ENCODE measurements at places on chromosomes 11 and 22.

DNA sequence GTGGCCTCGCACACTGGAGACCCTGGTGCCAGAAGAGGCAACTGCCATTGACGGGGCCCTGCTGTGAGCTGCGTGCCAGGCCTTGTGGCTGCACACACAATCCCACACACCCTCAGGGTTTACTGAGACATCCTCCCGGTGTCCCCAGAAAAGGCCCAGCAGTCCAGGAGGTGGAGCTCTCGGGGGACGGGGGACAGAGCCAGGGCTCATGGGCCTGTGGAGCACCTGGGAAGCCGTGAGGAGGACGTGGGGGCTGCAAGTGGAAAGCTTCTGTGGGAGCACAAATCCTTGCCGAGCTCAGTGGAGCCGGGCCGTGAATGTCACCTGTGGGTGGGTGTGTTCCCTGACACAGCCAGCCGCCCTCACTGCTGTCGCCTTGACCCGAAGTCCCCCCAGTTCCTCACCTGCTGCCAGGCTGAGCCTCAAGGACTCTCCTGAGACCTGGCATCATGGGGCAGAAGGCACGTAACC is 609.7 kb downstream of the TBC1D22A start:
- DNase-seq: no peak

DNA sequence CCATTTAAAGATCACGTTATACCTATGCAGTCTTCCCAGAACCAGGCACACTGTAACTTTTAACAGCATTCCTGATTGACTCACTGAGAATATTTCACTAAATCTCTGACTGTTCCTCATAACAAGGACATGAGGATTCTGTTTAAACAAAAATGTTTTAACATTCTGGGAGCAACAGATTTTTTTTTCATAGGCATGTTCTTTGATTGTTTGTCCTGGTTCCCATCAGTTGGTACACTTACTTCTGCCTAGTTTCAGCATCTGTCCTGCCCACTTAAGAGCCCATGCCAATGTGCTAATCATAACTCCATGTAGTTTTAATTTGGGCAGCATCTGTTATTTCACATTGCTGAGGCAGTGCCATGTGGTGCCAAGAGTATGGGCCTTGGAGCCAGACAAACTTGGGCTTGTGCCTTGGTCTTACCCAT is 138.5 kb upstream of the CTSC start:
- no peak for DNase-seq

- no peak for DNase-seq
Measured at GRCh38 chr11:25183411-25183810, 686.6 kb downstream of the LUZP2 start.

DNA sequence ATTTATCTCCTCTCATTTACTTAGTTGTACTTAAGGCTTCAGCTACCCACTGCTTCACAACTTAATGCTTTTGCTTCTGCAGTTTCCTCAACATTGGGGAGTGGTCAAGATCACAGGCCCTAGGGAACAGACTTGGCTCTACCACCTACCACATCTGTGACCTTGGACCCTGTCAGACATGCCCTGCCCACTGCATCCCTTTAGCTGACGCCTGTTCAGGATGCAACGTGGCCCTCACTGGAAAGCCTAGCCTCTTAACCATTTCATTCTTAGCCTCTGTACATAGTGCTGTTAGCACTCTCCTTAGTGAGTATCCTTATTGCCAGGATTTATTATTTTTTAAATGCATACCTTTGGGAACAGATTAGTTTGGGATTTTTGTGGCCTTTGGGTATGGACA is 34.4 kb downstream of the TNRC6B start:
- no peak for DNase-seq

DNA sequence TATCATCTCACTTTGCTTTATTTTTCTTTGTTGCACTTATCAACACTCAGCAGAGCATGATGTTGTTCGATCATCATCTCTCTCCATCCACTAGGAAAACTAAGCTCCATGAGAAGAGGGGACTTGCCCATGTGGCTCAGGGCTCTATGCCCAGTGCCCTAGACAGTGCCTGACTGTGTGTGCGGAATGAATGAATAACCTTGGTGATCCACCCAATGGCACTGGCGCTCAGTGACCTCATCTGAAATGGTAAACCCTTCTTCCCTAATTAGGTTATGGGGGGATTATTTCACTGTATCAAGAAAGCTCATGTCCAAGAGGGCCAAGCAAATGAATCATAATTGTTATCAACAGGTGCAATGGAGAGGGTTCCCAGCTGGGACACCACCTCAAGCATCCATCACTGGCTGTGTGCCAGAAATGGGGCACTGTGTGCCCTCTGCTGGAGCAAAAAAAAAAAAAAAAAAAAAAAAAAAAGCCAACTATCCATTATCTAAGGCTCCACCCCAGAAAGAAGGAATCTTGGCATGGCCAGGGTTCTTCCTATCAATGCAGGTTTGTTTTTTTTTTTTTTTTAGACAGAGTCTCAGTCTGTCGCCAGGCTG is 172.6 kb downstream of the LARGE1 start:
- no peak for DNase-seq

GRCh38 chr22:39946503-39947219 is 13.5 kb upstream of the TMA7B start:
- no peak for DNase-seq

GRCh38 chr11:83070044-83070701 is 1.5 kb downstream of the RAB30 start:
- no peak for DNase-seq

- DNase-seq: no peak
Measured at GRCh38 chr11:70517203-70517602, 118.9 kb downstream of the CTTN start.

- DNase-seq: no peak
Measured at GRCh38 chr22:43824724-43825420, 12.8 kb upstream of the EFCAB6 start.

GRCh38 chr22:37563153-37564081 is 3.1 kb downstream of the CDC42EP1 start:
- no peak for DNase-seq

DNA sequence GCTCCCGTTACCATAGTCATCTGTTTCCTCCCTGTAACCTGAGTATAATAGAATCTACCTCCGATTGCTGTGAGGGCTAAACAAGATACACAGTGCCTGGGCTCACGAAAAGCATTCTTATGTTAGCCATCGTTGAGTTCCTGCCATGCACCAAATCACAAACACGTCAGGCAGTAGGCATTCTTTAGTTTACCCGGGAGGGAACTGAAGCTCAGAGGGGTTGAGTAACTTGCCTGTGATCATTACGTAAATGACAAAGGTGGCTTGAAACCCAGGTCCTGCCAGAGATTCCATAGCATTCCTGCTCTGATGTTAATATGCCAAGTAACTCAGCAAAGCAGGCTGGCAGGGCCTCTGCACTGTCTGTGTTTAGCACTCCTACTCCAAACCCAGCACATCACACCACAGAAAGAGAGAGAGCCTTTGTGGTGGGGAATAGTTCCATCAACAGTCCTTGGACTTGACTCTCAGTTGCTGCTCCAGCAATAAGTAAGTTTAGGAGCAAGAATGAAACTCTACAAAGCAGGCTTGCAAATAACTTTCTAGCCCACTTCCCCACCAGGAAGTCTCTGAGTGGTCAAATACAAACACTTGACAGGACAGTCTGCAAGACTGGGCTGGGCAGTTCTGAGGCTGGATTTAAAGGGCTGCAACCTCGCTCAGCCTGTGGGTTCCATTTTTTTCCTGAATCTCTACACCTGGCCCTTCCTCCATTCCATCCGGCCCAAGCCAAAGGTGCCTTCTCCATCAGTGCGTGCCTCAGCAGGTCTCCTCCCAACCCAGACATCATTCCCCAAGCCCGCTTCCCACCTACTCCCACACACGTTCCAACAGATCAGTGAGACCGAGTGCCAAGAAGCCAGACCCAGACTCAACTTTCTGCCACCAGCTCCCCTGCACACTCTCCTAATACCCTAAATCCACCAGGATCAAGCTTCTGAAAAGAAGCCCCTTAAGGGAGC is 1.1 kb downstream of the SCN2B start:
- no peak for DNase-seq

- no peak for DNase-seq
Measured at GRCh38 chr11:112377946-112378345, 117.3 kb upstream of the PLET1 start.

- DNase-seq: no peak
Measured at GRCh38 chr22:42951093-42951710, 63.7 kb downstream of the PACSIN2 start.

GRCh38 chr11:57213342-57214097 is 23.5 kb downstream of the APLNR start:
- DNase-seq: no peak
